ENCODE measurements at places on chromosomes 12 and 14.

- no peak for DNase-seq
Observed at GRCh38 chr12:68831272-68831671, 23.3 kb downstream of the MDM2 start.

DNA sequence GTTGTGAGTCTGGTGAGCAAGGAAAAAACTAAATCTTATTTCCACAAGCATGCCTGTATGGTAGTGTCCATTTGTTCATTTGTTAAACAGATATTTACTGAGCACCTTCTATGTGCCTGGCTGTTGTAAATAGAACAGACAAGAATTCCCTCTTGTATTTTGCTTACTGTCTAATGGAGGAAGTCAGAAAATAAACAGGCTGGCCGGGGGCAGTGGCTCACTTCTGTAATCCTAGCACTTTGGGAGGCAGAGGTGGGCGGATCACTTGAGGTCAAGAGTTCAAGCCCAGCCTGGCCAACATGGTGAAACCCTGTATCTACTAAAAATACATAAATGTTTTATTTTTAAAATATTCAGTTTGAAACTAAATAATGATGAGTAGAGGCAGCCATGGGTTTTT lies 79.3 kb downstream of the GTF2A1 start:
- DNase-seq: no peak

DNA sequence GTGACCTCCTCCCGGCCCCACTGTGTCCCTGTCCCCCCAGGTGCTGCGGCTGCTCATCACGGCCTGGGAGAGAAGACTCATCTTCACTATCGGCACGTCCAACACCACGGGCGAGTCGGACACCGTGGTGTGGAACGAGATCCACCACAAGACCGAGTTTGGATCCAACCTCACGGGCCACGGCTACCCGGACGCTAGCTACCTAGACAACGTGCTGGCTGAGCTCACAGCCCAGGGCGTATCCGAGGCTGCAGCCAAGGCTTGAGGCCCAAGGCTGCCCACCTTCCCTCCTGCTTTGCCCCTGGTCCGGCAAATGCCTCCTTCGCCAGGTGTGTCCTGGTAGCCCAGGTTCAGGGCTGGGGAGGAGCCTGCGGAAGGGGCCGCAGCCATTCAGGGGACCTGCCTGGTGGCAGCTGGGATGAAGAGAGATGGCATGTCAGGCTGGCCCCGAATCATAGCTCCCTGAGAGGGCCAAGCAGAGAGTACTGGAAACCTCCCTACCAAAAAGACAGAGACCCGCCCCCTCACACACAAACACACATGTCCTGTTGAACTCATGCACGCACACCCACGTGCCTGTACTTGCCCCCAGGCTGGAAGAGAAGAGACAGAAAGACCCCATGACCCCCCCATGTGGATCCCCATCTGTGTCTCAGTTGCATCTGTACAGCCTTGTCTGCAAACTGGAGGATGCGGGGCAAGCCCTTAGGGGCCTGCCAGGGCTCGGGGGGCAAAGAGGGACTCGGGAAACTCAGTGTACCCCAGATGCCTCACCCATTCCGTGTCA lies 38.7 kb downstream of the RASAL1 start:
- DNase-seq: no peak

DNA sequence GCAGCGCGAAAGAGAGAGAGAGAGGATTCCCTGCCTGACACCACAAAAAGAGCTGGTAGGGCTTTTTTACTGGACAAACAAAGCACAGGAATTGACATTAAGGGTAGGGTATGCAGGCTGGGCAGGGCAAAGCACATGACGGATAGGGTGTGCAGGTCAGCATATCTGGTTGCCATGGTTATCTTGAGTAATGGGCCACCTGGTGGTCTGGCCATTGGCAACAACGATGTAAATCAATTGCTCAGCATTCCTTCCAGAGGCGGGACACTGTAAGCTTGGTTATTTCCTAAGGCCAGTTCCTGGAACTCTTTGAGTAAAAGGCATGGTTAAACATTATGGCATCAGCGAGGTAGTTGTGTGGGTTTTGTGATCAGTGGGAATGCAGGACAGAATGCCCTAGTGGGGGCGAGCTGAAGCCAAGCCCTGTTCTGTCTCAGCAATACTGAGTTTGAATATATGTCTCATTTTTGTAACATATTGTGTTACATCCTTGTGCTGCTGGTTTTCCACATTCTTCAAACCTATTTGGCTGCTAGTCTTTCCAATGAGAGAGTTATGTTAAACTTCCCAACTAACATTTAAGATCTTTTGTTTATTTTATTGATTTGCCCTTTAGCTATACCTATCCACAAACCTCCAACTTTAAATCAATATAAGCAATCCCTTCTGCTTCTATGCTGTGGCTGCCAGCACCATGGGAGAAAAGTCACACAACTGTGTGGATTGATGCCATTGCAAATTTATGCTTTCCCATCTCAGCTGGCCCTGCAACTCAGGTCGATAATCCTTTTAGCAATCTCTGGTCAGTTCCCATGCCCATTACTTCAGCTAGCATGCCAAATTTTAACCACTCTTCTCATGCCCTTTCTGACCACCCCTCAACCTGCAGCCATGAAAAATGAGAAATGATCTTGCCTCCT lies 396.7 kb upstream of the PDE3A start:
- DNase-seq: no peak

DNA sequence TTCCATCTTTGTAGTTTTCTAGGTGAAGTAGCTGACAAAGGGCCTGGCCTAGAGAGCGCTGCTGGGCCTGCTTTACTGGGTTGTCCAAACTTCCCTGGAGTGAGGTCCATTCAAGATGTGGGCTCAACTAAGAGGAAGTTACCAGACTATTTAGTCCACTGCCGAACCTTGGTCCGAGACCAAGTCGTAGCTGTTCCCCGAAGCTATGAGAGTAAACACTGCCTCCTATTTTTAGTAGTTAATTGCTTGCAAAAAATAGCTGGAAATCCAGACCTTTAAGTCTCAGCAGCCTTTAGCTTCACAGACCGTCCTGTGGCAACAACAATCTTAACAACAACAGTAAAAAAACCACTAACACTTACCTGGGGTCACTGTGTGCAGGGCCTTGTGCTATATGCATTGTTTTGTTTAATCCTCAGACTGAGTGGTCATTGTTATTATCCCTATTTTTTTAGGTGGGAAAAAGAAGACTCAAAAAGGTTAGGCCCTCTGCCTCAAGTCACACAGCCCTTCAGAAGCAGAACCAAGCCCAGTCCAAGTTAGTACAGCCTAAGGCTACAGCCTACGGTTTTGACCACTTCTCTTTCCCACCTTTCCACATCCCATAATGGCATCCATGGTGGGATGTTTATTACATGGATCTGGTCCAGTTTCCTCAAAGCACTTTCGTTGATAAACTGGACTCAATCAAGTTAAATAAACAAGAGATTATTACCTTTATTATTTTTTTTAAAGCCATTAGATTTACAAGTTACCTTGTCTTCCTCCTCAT lies 30.6 kb downstream of the SOCS2 start:
- no peak for DNase-seq

- DNase-seq: no peak
Observed at GRCh38 chr14:67513631-67514108, 19.4 kb upstream of the PLEKHH1 start.

GRCh38 chr14:73924337-73924736 lies 25.6 kb downstream of the FAM161B start:
- DNase-seq: no peak

DNA sequence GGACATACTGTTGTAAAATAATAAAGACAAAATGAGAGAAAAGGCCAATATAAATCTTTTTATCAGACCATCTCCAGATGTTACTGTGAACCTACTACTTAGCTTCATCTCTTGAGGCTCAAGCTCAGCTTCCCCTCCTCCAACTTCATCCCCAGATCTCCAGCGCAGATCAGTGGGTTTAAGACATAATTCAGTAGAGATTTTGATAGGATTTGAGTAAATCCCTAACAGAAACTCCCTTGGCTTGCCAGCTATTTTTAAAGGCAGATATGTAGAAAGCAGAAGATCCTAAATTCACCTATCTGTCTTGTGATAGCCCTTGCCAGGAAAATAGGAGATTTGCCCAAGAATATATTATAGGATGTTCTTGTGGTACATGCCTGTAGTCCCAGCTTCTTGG lies 236.7 kb downstream of the FBXL14 start:
- no peak for DNase-seq

DNA sequence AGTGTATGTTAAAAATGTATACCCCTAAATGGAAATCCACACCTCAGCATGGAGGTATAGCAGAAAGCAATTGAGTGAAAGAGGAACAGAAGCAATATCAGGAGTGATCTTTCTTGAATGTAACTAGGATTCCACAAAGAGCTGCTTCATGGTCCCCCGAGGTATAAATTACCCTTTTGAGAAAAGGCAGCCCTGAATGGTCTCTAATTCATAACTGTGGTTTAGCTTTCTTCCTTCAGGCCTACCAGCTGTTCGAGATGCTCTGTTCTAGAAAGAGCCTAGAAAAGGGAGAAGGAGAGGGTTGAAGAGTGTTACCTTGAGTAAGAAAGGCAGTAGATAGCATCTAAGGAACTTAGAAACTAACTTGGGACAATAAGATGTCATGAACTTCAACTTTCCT lies 42.9 kb upstream of the CSRNP2 start:
- DNase-seq: no peak
